Fibroblast of skin of left biceps (primary cell): ENCODE measurements at places on chromosomes 6 and 20.

GRCh38 chr6:5996714-5997419 lies 9.9 kb downstream of the NRN1 start:
- peak; percentile 90 for DNase-seq

- DNase-seq, result no peak
Observed at GRCh38 chr6:153086225-153086990, 44.7 kb downstream of the RGS17 start.

- DNase-seq, result no peak
Observed at GRCh38 chr6:133947302-133947900, 5.6 kb upstream of the TBPL1 start.

DNA sequence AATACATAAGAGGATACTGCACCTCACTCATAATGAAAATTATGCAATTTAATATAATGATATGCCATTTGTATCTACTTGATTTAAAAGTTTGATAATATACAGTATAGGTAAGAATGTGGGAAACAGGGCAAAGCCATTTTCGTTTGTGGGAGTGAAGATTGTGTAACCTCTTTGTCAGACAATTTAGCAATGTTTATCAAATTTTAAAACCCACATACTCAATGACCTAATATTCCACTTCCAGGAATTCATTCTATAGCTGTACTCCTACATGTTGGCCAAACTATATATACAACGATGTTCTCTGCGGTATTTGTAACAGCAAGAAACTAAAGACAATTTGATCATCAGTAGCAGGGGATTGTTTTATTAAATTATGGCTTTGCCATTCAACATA lies 17.8 kb upstream of the FKBP5 start:
- no peak for DNase-seq

- DNase-seq, result peak; percentile 17
Observed at GRCh38 chr20:51995551-51995951, 193.2 kb upstream of the SALL4 start.

DNA sequence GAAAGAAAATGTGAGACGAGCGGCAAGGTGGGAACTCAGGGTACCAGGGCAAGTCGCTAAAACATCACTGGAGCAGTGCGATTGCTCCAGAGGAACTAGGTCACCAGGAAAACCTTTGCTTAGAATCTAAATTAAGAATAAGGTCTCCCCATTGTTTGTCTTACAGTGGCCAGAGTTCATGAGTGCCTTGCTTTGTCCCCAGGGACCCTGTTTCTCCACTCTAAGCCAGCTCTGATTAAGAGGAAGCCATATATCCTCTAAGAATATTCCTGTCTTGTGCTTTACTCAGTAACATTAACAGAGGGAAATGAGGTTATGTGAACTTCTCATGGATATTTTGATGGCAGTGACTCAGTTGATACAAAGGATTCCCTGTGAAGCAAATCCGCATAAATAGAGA lies 305.8 kb downstream of the CD83 start:
- DNase-seq, result no peak

DNA sequence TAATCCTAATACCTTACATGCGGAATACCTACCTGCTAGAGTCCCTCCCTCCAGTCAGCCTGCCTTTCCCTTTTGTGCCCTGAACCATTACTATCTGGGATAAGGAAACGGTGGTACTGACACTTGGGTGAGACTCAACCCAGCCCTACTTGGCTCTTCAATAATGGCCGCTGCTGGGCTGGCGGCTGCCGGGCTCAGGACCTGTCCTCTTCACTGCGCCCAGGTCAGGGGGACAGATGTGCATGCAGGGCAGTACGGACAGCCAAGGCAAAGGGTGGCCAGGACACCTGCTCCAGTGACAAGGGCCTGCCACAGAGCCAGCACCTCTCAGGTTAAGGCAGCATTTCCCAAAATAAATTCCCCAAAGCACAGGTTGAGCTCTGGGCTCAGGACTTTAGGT lies 29.9 kb downstream of the UBE2V1 start:
- DNase-seq, result no peak

DNA sequence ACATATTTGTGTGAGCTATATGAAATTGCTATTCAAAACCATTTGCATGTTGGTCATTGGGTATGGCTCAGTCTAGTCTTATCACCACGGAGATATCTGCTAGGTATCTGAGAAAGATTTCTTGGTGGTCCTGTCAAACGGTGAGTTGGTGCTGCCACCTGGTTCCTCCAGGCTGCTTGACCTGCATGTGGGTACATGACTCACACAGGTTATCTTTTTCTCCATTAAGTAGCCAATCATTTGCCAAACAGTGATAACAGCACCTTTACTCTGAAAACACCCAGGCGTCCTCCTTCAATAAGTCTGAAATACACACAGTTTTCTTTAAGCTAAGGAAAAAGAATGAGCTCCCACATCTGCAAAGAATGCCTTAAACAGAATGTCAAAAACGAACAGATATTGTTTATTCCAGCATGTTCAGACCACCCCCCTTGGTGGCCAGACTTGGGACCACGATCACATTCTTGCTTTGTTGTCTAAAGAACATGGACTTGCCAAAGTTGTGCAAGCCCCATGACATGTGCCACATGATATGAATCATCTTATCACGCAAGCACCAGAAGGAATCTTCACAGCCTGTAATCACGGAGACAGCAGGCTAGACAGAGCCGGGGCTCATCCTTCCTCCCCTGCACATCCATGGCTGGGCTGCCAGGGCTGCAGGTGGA lies 200.7 kb upstream of the THBS2 start:
- DNase-seq, result peak; percentile 75

DNA sequence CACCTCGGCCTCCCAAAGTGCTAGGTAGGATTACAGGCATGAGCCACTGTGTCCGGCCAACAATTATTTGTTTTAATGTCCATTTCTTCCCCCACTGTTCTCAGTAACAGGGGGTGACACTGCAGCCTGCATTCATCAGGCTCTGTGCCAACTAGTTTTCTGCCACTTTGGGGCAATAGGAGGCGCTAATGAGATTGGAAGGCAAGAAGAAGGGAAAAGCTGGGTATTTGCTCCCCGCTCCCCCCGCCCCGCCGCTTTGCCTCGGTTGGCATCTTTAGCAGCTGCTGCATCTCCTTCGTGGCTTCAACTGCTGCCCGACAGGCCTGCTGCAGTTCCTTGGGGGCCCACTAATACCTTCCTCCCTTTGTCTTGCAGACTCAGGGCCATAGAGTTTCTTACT lies 35.0 kb upstream of the MDGA1 start:
- DNase-seq, result no peak

- DNase-seq, result no peak
Observed at GRCh38 chr6:133608620-133609019, 280.3 kb upstream of the TCF21 start.

- no peak for DNase-seq
Observed at GRCh38 chr6:97443408-97444080, 160.5 kb upstream of the MMS22L start.

DNA sequence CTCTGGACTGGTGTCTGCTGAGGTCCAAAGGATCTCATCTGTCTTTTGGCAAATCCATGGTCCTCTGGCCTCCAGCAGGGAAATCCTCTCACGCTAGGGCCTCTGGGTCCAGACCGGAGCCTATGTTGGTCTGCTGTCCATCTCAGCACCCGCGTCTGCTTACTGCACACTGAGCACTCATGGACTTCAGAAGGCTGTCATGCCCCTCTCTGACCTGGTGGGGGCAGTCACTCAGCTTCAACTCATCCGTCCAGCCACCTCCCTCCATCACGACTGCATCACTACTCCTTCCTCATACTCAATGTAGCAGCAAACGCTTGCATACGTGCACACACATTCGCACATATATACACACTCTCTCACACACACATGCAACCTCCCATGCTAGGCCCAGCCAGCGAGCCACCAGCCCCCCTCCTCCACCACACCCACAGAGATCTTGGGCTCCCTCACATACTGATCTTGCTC lies 33.3 kb downstream of the GABRR2 start:
- no peak for DNase-seq

DNA sequence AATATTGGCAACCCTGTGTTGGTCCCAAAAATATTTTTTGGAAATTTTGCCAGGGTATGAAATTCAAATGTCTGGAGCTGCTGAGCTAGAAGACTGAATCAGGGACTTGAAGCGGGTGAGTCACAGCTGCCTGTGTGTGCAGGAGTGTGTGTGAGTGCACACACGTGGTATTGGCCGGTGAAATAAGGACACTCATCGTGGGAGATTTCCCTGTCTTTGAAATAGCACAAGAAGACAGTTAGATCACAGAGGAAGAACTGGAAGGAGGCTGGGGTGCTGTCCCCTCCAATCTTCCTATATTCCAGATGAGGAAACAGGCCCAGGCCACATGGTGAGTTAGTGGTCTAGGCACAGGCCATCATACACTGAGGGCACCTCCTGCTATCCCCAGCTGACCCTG lies 123.8 kb upstream of the MLN start:
- DNase-seq, result peak; percentile 3

DNA sequence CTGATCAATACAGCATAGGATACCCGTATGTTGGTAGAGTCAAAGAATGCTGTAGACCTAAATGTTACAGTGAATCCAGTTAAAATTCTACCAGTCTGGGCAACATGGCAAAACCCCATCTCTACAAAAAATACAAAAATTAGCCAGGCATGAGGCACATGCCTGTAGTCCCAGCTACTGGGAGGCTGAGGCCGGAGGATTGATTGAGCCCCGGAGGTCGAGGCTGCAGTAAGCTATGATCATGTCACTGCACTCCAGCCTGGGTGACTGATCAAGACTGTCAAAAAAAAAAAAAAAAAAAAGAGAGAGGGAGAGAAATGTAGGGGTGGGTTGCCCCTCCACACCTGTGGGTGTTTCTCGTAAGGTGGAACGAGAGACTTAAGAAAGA lies 167.5 kb downstream of the SLC16A10 start:
- DNase-seq, result no peak

DNA sequence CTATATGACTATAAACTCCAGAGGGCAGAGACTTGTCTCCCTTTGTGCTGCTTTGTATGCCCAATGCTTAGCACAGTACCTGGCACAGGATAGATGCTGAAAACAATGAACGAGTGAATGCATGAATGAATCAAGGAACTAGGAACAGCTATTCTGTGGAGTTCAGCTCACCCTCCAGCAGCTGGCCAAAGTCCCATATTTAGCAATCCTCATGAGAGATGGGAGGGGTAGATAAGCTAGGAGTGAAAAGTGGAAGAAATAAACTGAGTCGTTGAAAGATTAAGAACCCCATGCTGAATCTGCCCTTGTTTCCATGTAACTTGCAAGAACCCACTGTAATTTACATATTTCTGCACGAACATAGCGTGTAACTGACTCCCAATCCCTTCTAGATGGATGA lies 106.5 kb downstream of the MAFB start:
- DNase-seq, result no peak

DNA sequence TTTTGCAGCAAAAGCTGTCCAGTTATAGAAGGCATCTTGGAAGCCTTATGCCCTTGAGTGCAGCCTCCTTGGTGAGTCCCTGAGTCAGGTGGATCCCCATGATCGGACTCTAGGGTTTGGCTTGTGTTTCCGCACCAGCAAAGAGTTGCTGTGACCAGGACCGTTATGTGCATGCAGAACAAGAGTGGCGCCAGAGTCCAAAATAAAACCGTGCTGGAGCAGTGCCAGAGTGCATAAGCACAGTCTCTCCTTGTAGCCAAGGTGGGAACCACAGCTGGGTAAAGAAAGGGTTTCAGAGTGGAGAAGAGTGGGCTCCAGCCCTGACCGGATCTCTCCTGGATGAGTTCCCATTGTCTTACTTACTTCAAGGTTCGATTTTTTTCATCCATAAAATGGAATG lies 58.6 kb downstream of the FOXA2 start:
- no peak for DNase-seq

DNA sequence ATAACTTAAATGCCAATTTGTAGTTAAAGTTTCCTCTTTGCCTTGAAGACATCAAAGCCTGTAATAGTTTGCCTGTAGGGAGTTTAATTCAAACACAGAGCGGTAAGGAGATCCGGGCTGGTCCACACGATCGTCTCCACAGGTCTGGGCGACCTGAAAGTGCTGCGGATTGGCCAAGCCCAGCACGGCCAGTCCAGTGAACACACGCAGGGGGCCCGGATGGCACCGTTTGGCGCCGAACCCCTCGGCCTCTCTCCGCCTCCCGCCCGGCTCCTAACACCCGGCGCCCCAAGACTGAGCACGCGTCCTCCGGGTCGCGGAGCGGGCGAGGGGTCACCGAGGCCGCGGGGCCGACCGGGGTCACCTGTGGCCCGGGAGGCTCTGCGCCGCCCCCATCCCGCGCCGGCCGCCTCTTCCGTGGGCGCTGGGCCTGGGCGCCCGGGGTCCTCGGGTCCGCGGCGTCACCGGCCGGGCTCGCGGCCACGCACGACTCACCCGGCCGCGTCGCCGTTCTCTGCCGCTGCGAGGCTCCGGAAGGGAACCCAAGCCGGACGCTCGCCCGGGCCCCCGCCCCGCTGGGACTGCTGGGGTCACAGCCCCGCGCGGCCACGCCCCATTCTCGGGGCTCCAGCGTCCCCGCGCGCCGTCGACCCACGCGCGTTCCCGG lies 481 bp downstream of the SERPINB6 start:
- no peak for DNase-seq

- no peak for DNase-seq
Observed at GRCh38 chr20:49335476-49335875, 57.6 kb upstream of the ZNFX1 start.

DNA sequence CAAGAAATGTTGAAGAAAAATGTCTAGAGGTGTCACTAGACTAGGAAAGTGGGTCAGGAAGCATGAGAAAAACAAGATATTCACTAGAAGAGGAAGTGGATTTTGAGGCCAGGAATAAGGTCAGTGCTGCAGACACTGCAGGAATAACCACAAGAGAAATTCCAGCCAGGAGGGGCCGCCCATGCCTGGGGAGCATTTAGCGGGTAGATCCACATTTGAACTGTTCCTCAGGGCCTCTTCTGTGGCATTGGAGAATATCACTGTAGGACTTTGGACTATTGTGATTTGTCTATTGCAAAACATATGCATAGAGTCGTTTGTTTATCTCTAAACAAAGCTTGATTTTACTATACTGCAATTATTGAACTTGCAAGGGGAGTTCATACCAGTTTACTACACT lies 49.6 kb upstream of the CCDC28A start:
- no peak for DNase-seq

DNA sequence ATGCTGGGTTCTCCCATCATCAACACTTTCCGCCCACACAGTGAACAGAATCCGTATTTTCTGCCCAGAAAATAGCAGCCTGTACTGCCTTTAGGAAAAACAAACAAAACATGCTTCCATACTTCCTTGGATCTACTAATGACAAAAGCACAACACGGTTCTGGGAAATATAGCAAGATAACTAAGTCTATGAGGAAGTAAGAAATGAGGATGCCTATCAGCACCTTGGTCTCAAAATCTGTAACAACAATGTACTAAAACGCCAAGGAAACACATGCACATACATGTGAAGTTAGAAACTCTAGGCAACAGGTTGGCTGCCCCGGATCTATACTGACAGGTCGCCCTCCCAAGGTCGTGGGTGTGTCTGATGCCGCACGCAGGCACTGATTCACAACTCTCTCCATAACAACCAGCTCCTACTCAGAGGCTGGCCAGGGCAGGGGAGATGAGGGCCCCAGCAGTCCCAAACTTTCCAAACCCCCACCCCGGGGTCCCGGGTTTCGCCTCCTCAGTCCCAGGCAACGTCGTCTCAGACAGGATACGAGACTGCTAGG lies 710 bp downstream of the BTBD9 start:
- DNase-seq, result no peak

GRCh38 chr6:38415231-38416005 lies 224.3 kb downstream of the BTBD9 start:
- DNase-seq, result no peak

- DNase-seq, result peak; percentile 75
Observed at GRCh38 chr6:36874443-36875249, at the start of gene PPIL1. TSS of gene PPIL1 (minus strand) at chr6:36874803. CDS start at chr6:36874772, 31 bp downstream.

GRCh38 chr20:4871486-4871885 lies 129.8 kb downstream of the SLC23A2 start:
- no peak for DNase-seq

GRCh38 chr6:7268362-7268761 lies 44.6 kb downstream of the SSR1 start:
- DNase-seq, result no peak
